ENCODE measurements at places on chromosomes 4 and X.

DNA sequence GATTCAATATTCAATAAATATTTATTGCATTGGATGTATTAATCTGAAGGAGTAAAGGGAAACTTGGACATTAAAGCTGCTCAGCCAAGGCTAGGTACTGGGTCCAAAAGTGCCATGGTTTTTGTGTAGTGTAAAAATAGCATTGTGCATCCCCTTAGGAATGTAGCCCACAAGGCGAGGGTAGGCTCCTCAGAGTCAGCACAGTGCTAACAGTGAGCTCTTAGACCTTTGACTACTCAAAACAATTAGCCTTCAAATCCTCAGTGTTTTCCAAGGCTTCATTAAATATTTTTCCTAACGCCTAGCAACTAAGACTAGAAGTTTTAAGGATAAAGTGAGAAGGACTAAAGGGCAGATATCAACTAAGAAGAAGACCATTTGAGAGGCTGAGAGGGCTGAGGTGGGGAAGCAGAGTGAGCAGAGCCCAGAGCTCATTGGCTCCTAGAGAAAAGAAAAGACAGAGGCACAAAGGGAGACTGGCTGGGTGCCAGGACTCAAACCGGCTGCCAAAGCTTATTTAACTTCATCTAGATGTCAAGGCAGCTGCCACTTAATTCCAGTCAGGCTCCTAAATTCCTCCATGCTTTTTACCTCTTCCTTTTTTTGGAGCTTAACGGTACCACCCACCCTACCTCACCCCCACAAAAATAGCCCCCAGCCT lies 17.0 kb downstream of the PRKG2 start:
- DNase-seq = no peak

- DNase-seq = peak; percentile 33
Measured at GRCh38 chr4:145301386-145302080, 121.1 kb upstream of the OTUD4 start.

DNA sequence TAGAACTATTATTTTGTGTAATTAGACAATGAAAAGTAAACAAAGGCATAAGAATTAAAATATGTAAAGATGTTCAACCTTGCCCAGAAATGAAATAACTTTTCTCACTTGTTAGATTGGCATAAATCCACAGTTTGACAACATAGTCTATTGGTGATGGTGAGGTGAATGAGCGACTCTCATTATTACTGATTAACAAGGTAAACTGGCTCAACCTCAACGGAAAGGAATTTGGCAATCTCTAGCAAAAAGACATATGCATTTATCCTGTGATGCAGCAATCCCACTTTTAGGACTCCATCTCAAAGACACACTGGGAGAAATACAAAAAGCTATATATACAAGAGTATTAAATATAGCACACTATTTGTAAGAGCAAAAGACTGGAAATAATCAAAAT lies 22.3 kb downstream of the UBA6 start:
- DNase-seq = no peak

DNA sequence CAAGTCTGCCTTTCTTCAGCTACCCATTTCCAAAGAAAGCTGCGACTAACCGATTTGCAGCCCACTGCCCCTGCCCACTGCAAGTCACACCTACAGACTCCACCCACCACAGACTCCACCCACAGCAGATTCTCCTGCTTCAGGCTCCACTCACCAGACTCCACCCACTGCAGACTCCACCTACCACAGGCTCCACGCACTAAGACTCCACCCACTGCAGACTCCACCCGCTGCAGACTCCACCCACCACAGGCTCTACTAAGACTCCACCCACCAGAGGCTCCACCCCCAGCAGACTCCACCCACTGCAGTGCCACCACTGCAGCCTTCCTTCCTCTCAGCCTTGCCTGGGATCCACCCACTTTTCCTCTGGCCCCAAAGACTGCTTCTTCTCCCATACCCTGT lies 41.3 kb downstream of the ABLIM2 start:
- DNase-seq = peak; percentile 34

- DNase-seq = no peak
Measured at GRCh38 chrX:15328131-15328530, 7.2 kb downstream of the PIGA start.

DNA sequence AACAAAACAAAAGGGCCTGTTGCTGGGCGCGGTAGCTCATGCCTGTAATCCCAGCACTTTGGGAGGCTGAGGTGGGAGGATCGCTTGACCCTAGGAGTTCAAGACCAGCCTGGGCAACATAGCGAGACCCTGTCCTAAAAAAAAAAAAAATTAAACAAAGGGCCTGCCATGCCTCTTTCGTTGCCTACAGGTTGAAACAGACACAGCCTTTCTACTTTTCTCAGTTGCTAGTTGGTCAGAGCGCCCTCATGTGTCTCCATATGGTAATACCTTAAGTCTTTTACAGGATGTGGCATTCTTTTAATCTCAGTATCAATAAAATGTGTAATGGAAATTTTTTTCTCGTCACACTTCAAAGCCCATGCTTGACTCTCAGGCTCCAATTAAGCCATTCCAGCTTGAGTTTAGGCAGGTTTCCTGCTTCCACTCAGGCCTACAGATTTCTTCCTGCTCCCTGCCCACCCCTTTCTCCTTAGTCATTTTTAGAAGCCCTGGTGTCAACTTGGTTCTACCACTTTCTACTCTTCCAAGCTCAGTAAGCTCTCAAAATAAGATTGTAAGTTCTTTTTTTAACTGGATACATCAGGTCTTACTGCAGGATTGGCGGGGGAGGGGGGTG lies 4.6 kb upstream of the SOWAHD start:
- peak; percentile 63 for DNase-seq

DNA sequence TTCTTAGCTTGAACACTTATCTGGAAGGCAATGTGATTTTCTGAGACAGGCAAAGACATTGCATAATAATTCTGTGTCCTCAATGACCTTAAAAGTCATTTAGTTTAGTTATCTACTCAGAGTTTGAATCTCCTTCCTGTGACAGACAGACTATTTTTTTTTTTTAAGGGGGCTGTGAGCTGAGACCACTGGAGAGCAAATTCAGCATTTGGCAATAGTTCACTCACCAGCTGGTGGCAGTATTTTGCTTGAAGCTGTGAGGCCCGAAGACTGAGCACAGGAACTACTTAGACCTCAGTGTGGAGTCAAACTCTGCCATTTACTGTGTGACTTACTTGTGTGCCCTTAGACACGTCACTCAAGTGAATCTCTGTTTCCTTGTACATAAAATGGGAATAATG lies 22.9 kb upstream of the CPE start:
- peak; percentile 58 for DNase-seq

- DNase-seq = no peak
Measured at GRCh38 chrX:150966235-150966634, 16.9 kb upstream of the HMGB3 start.

- DNase-seq = no peak
Measured at GRCh38 chr4:182918791-182919302, 1.7 kb upstream of the DCTD start.

GRCh38 chr4:140757232-140757630 lies 1.0 kb upstream of the TBC1D9 start:
- DNase-seq = no peak

GRCh38 chr4:38190717-38191178 lies 230.6 kb downstream of the PTTG2 start:
- DNase-seq = peak; percentile 78

DNA sequence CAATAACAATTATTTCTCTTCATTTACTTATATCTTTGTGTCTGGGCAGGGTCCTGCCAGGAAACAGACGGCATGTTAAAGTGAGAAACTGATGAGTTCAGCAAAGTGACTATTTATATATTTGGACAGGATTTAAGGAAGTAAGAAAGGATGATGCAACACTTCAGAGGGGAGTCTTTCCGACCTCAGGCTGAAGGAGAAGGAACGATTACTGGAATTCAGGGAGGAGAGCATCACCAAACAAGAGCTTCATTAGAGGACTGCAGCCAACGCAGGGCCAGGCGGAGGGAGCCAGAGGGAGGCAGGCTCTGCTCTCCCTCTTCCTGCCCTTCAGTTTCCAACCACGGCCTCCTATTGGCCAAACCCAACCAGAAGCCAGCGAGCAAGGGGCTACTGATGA lies 1.5 kb upstream of the TLR7 start:
- peak; percentile 67 for DNase-seq

- no peak for DNase-seq
Measured at GRCh38 chr4:76987685-76988084, 38.1 kb downstream of the SEPTIN11 start.

- no peak for DNase-seq
Measured at GRCh38 chrX:113920661-113921060, 663.2 kb upstream of the HTR2C start.

- DNase-seq = no peak
Measured at GRCh38 chr4:57265831-57266582, 155.8 kb upstream of the IGFBP7 start.

DNA sequence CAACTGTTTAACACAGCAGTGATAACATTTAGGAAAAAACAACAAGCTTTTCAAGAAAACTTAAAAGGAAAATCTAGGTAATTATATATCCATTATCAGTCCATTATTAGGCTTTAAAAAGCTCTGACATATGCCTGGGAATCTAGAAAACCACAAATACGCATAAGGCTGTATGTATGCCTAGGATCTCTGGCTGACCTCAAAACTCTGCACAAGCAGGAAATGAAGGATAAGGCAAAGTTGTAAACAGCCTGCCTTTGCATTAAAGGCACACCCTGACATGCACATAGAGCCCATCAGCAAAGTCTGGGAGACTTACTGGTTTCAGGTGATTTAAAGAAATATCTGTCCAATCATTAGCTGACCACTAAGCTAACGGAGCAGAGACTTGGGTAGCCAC lies 14.0 kb downstream of the TIMP1 start:
- no peak for DNase-seq

- DNase-seq = peak; percentile 80
Measured at GRCh38 chr4:69749771-69750170, 10.6 kb downstream of the SULT1B1 start.

GRCh38 chr4:174198828-174199227 lies 84.6 kb downstream of the FBXO8 start:
- DNase-seq = peak; percentile 84

- no peak for DNase-seq
Measured at GRCh38 chrX:137587151-137587550, 21.2 kb downstream of the ZIC3 start.

- no peak for DNase-seq
Measured at GRCh38 chrX:65751519-65751918, 84.1 kb downstream of the MSN start.

GRCh38 chr4:178993306-178993705 lies 1551.1 kb upstream of the AGA start:
- no peak for DNase-seq

- DNase-seq = no peak
Measured at GRCh38 chrX:118208481-118208880, 91.9 kb upstream of the KLHL13 start.

- DNase-seq = no peak
Measured at GRCh38 chr4:11474146-11474545, 45.5 kb upstream of the HS3ST1 start.

DNA sequence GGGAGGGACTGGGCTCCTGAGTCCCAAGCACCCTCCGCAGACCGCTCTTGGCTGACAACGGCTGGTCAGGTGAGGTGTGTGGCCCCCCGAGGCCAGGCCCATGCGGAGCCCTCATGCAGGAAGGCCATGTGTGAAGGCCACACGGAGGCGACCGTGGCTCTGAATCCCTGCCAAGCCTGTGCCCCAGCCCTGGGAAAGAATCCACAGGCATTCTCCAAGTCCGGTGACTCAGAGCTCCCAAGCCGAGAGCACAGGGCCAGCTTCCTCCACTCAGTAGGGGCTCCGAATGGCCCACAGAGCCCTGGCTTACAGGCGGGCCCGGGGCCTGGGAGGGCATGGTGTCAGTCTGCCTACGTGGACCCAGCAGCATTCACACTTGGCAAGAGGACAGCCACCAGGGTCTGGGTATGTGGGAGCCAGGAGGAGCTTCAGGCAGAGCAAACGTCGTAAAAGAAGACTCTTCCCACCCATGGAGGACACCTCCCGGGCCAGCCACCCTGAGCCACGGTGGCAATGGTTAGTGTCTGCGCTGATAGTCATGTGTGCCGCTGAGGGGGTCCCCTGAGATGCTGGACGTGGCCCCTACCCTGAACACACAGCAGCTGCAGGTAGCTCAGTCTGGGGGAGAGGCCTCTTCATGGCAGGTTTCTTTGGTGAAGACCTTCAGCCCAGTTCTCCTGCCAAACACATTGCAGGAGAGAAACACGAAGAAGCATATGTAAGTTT lies 105.7 kb downstream of the PSAPL1 start:
- peak; percentile 67 for DNase-seq

DNA sequence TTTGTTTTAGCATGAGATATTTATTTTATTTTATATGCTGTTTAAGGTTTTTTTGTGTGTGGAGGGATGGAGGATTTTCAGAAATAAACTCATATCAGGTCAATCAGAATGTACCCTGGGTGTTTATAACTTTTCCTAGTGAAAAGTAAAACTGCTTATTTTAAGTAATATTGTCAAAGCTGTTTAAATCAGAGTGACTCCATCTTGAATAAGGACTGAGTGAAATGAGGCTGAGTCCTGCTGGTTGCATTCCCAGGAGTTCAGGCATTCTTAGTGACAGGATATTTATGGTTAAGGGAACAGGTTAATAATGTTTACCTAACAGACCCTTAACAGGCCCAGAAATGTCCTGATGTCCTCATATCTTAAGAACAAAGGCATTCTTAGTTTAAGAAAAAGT lies 1160.9 kb upstream of the PCDH7 start:
- no peak for DNase-seq

DNA sequence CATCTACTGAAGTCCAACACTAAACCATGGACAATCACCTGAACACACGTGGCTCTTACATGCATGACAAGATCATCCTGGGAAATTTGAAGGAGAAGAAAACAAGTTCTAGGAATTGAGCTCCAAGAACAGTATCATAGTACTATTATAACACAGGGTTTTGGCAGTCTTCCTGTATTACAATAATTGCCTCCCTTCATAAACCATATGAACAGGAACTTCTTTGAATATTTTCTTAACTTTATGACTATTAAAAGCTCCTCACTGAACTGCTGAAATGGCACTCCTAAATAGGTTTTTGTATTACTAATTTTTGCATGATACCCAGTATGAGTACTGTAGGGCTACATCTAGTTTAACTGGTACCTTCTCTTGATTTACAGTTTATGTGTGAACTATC lies 130.0 kb downstream of the ZAR1 start:
- DNase-seq = no peak

- no peak for DNase-seq
Measured at GRCh38 chr4:118729287-118730286, 44.4 kb downstream of the METTL14 start.

GRCh38 chr4:75251547-75251946 lies 262.7 kb downstream of the RCHY1 start:
- no peak for DNase-seq

GRCh38 chr4:42636645-42636949 lies 20.3 kb downstream of the ATP8A1 start:
- no peak for DNase-seq

- DNase-seq = no peak
Measured at GRCh38 chr4:166493924-166494345, 620.9 kb downstream of the TLL1 start.
